NCI-H460 (cell line): ENCODE measurements at places on chromosomes 3 and 15.

GRCh38 chr3:167839460-167840134, 104.1 kb downstream of the SERPINI1 start:
- DNase-seq = no peak

DNA sequence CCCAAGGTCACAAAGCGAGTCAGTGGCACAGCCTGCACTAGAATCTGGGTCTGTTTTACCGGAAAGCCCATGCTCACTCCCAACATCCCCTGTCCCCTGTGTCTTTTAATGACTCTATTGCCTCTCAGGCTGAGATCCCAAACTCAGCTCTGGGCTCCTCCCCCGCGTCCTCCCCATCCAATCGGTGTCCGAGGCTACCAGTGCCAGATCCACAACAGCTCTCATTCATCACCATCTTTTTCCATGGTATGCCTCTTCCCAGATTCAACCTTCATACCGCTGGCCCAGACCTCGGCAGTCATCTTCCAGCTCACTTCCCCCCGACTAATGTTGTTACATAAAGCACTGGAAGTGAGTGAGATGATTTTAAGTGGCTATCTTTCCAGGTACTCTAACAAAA, 16.1 kb upstream of the KY start:
- DNase-seq = no peak

GRCh38 chr3:188339410-188340295, 185.7 kb downstream of the LPP start:
- no peak for DNase-seq

GRCh38 chr15:38849046-38849445, 284.4 kb upstream of the RASGRP1 start:
- no peak for DNase-seq

DNA sequence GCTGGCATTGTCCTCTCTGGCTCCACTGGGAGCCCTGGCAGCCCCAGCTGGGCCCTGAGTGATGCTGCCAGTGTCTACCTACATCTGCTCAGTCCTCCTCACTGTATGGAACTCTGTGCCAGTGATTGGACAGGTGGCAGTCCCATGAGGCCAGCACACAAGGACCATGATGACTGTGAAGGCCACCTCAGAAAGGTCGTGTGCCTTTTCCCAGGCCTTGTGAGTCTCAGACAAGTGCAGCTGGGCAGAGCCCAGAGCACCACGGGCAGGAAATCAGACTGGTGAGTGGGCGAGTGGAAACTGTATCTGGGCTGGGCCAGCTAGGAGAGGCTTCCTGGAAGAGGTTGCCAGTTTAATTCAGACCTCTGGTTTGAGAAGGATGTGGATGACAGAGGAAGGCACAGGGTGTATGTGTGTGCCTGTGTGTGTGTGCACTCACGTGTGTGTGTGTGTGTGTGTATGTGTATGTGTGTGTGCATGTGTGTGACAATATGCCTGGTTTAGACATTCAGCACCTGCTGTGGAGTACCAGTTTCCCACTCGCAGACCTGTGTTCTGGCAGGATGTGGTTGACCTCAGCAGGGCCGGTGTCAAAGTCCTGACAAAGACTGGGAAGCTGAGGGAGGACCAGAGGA, 7.0 kb downstream of the MAPKAPK3 start:
- no peak for DNase-seq

- no peak for DNase-seq
Measured at GRCh38 chr3:74315291-74315690, 299.2 kb downstream of the CNTN3 start.

DNA sequence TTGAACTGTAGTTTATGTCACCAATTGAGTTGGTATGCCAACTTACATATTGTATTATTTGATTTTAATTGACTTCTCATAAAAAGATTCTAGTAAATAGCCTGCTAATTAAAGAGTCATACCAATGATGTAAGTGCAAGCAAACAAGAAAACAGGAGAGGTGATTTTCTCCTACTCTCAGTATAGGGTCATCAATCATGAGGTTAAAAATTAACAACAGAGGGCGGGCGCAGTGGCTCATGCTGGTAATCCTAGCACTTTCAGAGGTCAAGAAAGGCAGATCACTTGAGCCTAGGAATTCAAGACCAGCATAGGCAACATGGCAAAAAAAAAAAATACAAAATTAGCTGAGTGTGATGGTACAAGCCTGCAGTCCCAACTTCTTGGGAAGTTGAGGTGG, 108.7 kb downstream of the MYO9A start:
- no peak for DNase-seq

GRCh38 chr15:35470441-35470840, 75.5 kb downstream of the DPH6 start:
- DNase-seq = no peak

DNA sequence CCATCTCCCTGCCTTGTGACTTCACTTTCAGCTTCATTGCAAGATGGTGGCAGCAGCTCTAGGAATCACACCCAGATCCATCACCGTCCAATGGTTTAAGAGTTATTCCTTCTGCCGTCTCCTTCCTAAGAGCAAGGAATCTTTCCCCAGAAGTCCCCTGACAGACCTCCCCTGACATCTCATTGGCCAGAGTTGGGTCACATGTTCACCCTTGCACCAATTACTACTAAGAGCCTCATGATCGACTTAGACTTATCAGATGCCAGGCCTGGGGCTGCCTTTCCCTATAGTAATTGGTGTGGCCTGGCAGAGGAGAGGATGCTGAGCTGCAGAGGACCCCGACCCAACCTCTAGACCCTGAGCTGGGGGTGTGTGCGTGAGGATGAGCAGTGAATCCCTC, 31.8 kb upstream of the RASGRF1 start:
- DNase-seq = no peak

DNA sequence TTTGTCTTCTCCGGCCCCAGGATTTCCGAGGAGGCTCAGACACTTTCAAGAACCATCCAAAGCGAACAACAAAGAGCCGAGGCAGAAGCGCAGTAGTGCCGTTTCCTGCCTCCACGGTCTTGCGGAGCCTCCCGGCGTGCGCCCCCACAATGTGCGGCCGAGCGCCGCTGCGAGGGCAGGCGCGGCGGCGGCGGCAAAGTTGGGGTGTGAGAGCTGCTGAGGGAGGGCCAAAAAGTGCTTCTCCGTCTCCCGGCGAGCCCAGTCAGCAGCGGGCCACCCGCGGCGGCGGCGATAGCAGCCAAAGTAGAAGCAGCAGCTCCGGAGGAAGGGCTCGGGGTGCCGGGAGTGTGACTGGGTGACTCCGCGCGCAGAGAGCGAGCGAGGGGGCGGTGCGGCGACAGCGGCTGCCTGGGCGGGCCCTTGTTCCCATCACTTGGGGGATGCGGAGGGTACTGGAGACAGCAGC, 749.1 kb downstream of the ROBO1 start:
- DNase-seq = peak; percentile 6

- DNase-seq = no peak
Measured at GRCh38 chr3:15964605-15965442, 167.0 kb upstream of the ANKRD28 start.

DNA sequence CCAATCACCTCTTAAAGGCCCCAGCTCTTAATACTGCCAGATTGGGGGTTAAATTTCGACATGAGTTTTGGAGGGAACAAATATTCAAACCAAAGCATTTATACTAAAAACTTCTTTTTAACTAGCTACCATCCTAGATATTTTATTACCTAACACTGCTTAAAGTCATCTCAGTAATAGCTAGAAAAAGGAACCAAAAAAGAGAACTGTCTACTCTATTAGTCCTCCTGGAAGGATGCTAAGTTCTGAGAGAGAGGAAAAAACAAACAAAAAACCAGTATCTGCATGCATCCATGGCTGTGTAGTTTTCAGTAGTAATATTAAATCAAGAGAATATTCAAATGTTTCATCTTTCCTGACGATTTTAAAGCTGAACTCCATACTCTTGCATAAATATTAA, 5.8 kb downstream of the CPOX start:
- DNase-seq = no peak

- no peak for DNase-seq
Measured at GRCh38 chr3:128760881-128761280, 34.9 kb downstream of the RAB7A start.

GRCh38 chr3:141498598-141499223, 11.9 kb downstream of the RASA2 start:
- DNase-seq = no peak

GRCh38 chr15:80890341-80891005, 99.1 kb downstream of the MESD start:
- DNase-seq = no peak

GRCh38 chr3:72558001-72558400, 290.2 kb downstream of the SHQ1 start:
- DNase-seq = no peak

- no peak for DNase-seq
Measured at GRCh38 chr3:29771602-29772001, 490.7 kb downstream of the RBMS3 start.

DNA sequence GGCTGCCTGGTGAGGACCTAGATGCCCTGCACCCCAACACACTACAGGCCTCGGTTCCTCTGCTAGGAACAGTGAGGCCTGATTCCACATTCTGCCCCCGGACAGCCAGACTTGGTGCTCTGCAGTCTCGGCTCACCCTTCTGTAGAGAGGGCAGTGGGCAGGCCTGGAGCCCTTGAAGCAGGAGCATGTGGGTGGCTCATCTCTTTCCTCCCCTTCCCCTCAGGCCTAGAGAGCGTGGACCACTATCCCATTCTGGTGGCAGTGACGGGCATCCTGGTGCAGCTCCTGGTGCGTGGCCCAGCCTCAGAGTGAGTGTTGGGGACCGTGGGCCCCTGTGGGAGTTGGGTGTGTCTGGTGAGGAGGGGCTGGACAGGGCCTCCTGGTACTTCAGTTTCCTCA, 3.3 kb downstream of the AMIGO3 start:
- DNase-seq = no peak

DNA sequence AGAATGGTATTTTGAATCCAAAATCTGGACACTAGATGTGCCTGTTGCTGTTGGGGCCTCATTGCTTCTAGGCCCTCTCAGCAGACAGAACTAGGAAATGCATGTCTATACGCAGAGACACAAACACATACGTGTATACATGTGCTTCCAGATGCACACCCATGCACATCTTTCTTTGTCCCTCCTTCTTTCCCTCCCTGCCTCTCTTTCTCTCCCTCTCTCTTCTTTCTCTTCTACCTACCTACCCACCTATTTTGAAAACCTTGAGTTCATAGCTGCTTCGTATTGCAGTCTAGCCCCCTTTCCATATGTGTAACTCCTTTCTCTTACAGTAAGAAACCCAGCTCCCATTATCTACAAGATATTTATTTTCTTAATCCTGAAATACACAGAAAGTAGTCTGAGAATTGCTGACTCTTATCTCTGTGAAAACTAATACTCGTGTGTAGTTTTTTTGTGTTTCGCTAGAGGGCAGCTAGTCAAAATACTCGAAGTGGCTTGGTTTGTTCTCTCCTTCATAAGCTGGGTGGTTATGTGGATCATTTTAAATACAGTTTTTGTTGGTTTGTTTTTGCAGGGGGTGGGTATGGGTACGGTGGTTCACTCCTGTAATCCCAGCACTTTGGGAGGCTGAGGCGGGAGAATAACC, 18.5 kb downstream of the RPL32 start:
- DNase-seq = peak; percentile 40

DNA sequence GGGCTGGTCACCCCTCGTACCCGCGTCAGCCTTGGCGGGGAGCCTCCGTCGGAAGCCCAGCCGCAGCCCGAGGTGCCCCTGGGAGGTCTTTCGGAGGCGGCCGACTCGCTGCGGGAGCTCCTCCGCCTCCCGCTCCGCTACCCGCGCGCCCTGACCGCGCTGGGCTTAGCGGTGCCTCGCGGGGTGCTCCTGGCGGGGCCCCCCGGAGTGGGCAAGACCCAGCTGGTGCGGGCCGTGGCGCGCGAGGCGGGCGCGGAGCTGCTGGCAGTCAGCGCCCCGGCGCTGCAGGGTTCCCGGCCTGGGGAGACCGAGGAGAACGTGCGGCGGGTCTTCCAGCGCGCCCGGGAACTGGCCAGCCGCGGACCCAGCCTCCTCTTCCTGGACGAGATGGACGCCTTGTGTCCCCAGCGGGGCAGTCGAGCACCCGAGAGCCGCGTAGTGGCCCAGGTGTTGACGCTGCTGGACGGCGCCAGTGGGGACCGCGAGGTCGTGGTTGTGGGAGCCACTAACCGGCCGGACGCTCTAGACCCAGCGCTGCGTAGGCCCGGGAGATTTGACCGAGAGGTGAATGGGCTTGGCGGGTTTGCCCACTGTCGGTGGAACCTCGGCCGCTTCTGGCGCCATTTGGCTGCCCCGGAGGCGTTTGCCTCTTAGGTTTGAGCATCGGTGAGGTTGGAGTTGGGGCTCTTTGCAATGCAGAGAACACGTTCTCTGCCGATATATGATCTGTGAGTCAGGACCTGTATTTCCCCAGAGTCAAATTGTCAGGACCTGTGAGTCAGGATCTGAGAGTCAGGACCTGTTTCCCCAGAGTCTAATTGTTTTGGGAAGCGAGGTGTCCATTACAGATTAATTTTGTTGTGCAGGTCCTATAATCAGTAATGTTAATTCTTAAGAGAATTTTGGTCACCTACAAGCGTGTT, 24.9 kb upstream of the GATM start:
- no peak for DNase-seq

- DNase-seq = no peak
Measured at GRCh38 chr15:89197503-89197971, 23.8 kb downstream of the RLBP1 start.

DNA sequence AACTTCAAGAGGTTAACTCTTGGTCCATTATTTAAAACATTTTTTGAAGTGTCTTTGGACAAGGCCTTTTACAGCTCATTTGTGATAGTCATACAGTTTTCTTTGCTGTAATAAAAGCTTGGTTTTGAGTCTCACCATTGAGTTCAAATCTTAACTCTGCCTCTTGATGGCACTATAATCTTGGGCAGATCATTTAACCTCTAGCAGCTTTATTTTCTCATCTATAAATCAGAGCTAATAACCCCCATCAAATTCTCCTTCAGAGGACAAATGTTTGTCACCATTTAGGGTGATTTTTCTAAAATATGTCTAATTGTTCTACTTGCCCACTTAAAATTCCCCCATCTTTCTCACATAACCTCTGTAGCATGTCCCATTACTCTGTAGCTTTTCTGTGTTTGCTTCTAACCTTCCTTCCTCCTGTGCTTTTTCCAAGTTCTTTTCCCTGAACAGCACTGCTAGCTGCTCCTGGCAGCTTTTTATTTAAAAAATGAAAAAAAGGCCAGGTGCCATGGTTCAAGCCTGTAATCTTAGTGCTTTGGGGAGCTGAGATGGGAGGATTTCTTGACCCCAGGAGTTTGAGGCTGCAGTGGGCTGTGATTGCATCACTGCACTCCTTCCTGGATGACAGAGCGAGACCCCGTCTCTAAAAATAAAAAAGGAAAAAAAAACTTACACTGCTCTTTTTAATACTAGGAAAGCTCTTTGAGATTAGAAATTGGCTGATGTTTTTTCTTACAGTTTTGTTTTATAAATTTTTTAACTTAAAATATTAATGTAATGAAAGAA, 28.5 kb downstream of the UBE2E1 start:
- no peak for DNase-seq

- DNase-seq = peak; percentile 79
Measured at GRCh38 chr3:134374105-134374790, at the start of gene AMOTL2. Gene AMOTL2 (minus strand): TSS chr3:134374447. CDS start chr3:134371433, 3,014 bp downstream.

GRCh38 chr3:192444096-192444790, 283.1 kb downstream of the FGF12 start:
- peak; percentile 27 for DNase-seq

DNA sequence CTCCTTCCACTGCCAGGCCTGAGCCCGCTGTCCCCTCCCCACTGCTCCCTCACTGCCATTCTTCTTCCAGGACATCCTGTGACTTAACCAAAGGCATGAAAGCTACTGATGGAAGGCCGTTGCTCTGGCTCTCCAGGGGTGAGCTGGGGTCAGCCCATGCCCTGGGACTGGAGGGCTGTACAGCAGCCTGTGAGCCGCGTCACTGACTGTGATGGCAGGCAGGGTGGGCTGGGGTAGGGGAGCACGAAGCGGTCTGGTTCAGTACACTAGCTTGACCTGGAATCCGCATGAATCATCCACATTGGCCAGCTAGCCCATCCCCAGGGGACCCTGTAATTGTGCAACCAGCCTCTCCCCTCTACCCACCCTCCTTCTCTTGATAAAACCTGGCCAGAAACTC, 30.8 kb downstream of the CORO2B start:
- no peak for DNase-seq
